ENCODE measurements at places on chromosomes 3 and 15.

DNA sequence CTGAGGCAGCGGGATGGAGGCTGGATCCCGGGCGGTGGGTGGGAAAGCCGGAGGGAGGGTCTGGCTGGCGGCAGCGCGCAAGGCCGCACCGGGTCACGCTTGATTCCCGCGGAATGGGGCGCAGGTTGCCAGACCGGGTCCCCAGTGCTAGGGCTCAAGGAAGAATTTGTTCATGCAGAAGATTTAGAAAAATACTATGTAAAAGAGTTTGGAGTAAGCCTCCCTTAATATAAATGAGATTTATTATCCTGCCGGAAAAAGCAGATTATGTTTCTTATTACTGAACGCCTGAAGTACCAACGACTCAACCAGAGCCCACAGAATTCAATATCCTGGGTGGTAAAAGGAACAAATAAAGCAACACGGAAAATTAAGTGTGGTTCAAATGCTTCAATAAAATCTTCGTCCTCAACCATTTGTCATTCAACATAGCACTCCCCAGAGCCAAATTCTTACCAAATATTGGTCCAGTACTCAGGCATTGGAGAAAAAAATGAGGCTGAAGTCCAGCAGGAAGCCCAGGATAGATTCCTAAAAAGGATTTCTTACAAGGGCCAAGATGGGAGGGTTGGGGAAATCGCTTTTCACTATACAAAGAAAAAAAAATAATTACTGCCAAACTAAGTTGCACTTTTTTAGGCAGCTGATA lies 1.2 kb upstream of the ZBTB20 start:
- DNase-seq = no peak

- no peak for DNase-seq
These were observed 942.5 kb downstream of the ROBO1 start for GRCh38 chr3:78825118-78825857.

GRCh38 chr3:47803480-47804025 lies 615 bp downstream of the DHX30 start:
- DNase-seq = no peak

GRCh38 chr3:64224826-64225610 lies at the start of gene PRICKLE2:
Gene PRICKLE2 (minus strand): TSS chr3:64225466. CDS start chr3:64198927, 26,539 bp downstream.
- DNase-seq = no peak

- DNase-seq = no peak
These were observed 37.8 kb downstream of the DLG1 start for GRCh38 chr3:197260491-197261163.

GRCh38 chr3:151216641-151217607 lies 13.9 kb upstream of the GPR171 start:
- DNase-seq = no peak

DNA sequence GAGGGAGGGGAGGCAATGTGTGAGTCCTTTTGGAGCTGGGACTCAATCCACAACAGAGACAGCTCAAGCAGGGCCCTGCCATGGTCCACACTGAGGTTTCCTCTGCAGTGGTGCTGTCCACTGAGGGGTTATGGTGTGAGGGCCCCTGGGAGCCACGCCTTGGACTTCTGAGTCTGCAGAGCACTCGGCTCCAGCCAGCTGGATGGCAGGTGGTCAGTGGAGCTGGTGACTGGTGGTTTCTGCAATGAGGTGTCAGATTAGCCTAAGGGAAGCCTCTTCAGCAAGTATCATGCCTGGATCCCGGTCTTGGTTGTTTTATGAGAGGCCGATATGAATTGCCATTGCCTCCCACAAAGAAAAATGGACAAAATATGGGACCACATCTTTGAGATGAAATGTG lies 21.7 kb downstream of the LSM3 start:
- no peak for DNase-seq

DNA sequence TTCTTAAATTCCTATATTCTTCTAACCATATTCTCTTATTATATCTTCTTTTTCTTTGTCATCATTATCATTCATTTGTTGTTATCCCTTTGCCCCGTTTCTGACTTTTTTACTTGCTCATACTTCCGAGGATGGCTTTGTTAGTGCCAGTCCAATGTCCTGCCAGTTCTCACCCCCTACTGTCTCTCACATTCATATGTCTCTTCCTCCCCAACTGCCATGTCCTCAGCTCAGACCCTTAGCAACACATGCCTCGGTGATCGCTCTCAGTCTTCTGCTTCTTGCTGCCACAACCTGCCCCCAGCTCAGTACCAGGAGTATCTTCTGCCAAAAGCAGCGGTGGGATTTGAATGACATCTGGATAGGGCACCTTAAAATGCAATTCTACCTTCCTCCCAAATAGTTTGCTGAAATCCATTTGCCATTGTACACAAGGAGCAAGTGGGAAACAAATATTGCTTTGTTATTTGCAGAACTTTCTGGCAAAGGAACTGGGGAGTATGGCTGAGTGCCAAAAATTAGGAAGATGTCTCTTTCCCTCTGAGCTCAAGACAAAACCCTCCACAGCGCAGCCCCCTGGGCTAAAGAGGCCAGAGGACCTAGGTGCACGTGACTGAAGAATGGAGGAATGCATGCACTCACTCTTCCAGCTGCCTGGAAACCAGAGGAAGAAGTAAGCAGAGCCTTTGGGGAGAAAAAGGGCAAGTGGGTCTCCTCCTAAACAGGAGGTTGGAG lies 57.7 kb upstream of the CTNNB1 start:
- no peak for DNase-seq

- no peak for DNase-seq
These were observed 84.3 kb upstream of the FXR1 start for GRCh38 chr3:180828001-180828720.

- DNase-seq = no peak
These were observed 11.0 kb downstream of the LYSMD2 start for GRCh38 chr15:51726302-51727073.

DNA sequence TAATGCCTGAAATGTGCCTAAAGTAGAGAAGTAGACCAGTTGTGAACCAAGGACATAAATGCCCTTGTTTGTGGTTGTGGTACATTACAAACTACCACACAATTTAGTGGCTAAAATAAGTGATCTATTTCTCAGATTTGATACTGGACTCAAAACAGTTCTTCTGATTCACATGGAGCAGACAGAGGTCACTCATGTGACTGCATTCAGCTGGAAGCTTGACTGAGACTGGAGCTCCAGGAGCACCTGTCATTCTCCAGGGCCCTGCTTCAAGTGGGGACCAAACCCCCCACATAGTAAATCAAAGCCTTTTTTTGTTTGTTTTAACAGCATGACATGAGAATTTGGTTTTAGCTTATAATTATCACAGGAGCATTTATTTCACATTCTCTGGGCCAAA lies 301.2 kb downstream of the OXSM start:
- no peak for DNase-seq

GRCh38 chr15:86164232-86164898 lies 84.7 kb downstream of the AGBL1 start:
- DNase-seq = no peak

DNA sequence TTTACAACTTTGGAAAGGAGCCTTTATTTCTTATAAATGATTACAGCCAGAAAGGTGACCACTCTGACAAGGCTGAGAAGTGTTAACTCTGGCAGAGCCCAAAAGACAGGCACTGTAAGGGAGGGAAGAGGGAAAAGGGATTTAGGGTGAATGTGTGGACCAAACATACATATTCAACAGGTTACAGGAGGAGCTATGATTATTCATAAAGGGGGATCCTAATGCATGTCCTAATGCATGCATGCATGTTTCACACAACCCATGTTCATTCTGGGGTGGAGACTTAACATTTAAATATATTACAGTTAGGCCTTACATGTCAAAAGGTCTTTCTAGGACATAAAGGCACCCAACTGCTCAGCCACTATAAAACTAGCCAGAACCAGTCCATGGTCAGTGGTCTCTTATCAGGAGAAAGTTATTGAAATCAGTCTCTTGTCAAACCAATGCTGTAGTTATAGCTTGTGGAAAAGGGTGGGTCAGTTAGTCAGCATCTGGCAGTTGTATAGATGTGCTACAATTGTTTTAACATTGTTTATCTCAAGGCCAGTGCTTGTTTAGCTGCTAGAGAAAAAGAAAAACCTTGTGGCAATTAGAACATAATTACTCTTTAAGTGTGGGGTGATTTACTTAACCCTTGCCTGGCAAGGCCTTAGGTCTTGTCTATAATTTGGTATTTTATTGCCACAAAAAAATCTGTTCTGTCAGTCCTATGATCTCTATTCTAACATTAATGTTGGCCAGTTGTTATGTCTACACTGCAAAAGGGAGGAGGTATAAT lies 77.5 kb downstream of the RAD18 start:
- DNase-seq = no peak

GRCh38 chr15:70494852-70495571 lies 268.3 kb downstream of the UACA start:
- DNase-seq = no peak

DNA sequence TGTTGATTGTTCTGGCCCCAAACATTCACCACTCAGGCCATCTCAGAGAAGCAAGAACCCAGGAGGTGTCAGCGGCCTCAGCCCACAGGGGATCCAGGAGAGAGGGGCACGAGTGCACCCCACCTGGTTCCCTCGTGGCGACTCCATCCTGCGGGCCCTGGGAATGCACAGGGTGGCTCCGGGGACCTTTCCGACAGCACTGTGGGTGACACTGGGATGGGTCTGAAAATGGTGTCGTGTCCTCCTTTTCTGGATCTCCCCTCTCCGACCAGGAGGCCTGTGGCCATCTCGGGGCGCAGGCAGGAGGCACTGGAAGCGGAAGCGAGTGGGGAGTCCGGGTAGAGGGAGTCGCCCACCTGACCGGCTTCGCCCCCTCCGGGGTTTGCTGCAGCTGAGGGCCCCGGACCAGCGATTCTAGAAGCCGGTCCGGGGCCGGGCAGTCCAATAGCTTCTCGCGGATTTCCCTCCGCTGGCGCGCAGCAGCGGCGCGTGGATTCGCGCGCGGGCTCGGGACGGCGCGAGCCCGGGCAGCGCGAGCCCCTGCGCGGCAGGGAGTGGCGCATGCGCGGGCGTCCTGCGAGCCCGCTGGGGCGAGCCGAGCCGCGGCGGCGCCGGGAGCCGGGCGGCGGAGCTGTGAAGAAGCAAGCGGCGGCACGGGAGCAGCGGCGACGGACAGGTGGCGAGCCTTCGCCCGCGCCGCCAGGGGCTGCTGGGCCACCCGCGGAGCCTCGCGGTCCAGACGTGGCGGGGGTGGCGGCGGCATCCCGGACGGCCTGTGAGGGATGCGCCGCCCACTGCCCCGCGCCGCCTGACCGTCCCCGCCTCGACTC lies at the start of gene DOCK3:
TSS of gene DOCK3 (plus strand) at position 579 of the 830 bp plus-strand sequence. CDS start 337 bp downstream, outside the sequence.
- DNase-seq = no peak

- no peak for DNase-seq
These were observed 50.3 kb downstream of the FILIP1L start for GRCh38 chr3:100063929-100064461.

- no peak for DNase-seq
These were observed 2.6 kb upstream of the UBE2Q2 start for GRCh38 chr15:75840659-75841058.

DNA sequence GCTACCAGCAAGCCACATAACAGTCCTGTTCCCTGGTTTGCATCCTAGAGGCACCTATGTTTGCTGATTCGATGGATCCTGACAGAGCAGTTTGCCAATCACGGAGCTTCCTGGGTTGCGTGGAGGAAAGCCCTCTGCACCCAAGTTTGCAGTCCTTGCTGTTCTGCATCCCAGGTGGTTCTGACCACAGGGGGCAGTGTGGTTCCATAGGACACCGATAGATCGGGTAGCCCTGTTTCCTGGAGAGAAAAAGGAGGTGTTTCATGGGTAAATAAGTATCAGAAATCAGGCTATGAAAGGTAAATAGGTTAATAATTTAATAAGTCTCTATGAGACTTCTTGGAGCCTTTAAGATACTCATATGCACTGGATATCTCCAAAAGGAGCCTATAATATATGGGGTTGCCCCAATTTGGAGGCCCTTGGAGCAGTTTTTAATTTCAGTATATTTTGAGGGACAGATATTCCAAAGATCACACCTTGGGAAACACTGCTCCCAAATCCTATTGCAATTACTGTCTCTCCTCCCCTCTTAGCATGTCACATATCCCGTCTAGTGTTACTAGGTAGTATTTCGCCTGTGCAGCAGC lies 194.6 kb upstream of the TPM1 start:
- no peak for DNase-seq

DNA sequence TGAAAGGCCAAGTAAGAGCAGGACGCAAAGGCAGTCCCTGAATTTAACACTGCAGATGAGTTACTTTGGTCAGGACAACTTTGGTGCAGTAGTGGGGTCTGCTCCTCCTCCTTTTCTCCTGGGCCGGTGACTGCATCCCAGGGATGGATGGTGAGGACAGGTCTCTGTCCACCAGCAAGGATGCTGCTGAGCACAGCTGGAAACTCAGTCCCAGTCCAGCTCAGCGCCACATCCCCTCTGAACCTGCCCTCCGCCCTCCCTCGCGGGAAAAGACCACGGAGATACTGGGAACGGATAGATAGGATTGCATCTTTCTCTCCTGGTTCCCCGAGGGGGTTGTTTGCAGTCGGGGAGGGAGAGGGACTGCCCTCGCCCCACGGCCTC lies 13.8 kb downstream of the GRAMD2A start:
- DNase-seq = no peak

DNA sequence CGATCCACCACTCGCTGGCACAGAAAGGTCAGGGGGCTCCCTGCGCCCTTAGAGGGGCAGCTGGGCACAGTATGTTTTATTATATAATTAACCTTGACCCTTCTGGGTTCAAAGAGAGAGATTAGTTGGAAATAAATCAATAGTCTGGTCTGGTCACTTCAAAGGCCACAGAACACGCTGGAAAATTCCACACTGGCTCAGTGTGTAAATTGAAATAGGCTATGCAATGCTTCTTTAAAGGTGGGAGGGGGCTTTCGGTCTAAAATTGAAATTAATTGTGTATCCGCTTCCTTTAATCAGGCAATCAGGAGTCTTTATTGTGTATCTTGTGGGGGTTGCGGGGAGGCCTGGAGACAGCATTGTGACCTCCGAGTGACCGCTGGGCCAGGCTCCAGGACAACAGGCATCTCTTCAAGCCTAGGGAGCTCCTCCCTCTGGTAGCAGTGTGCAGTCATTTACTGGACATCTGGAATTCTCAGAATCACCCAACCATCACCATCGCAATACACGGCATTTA lies 8.0 kb downstream of the RNU5B-1 start:
- DNase-seq = no peak

- no peak for DNase-seq
These were observed 75.6 kb upstream of the TNIK start for GRCh38 chr3:171535799-171536198.

GRCh38 chr3:44418549-44418948 lies 58.9 kb downstream of the ZNF445 start:
- no peak for DNase-seq

- DNase-seq = no peak
These were observed 23.5 kb upstream of the ATP10A start for GRCh38 chr15:25886498-25887140.

DNA sequence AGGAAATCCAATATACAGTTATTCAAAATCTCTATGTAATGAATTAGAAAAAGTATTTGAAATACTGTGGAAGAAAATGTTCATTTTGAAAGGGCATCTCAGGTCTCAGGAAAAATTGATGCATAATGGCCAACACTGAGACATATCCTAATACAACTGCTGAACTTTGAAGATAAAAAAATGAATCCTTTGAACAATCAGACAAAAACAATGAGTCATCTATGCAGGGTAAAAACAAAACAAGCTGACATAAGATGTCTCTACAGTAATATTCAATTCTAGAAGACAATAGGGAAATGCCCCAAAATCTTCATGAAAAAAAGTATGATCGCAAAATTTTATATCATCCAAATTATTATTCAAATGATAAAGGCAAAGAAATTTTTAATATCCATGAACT lies 34.0 kb upstream of the ZNF280D start:
- DNase-seq = no peak

GRCh38 chr3:100334488-100335351 lies at the start of gene NIT2:
Gene NIT2 (plus strand): TSS chr3:100334757. CDS start chr3:100334792, 35 bp downstream.
- peak; percentile 74 for DNase-seq

All from hematopoietic multipotent progenitor cell treated with erythropoietin and hydrocortisone succinate and interleukin-3 and kit ligand, for 17 days (in vitro differentiated cells).